ENCODE measurements at places on chromosomes 2 and 18.

DNA sequence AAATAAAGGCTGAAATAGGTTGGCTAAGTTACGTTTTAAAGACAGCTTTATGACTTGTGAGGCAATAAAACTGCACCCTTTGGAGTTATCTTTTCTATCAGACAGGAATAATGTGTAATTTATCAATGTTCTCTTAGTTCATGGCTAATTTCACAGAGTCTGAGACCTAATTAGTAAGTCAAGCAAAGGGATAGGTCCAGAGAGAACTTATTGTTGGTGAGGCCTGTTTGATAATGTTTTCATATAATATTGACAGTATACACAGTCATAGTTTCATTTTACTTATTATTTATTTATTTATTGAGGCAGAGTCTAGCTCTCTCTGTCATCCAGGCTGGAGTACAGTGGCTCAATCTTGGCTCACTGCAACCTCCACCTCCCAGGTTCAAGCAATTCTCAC, 1.9 kb upstream of the IL36RN start:
- DNase-seq = no peak

GRCh38 chr2:84701880-84702279, 179.0 kb downstream of the TRABD2A start:
- no peak for DNase-seq

DNA sequence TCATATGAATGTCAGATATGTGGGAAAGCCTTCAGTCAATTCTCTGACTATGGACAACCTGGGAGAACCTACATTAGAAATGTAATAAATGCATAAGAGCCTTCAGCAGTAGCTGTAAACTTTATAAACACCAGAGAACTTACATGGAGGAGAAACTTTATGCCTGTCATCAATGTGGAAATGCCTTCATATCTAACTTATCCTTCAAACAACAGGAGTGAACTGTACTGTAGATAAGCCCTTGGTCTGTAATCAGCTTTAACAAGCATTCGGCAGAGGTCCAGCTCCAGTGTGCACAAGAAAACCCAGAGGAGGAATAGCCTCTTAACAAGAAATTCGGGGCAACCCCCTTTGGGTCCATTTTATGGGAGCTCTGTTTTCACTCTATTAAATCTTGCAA, 14.8 kb upstream of the UXS1 start:
- DNase-seq = no peak

DNA sequence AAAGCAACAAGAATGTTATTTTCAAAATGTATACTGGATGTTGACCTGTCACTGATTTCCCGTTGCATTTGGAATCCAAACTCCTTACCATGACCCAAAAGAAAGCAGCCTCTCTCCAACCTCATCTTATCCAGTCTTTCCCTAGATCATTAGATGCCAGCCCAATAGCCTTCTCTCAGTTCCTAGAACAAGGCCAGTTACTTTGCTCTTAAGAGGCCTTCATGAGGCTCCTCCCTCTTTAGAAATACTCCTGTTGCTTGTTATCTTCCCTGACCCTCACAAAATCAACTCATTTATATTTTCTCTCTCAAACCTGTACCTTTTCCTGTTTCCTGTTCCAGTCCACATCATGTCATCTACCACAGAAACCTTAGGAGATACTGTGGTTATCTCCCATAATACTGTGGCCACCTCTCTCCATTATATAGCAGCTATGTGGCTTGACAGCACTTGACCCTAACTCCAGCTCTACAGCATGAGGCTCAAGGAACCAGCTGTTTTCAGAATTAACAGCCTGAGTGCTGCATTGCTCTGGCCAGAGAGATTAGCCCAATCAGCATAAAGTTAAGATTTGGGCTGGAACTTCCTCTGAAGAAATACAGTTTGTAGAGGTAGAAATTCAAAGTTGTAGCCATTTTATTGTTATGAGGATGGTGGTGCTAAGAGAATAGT, 22.8 kb downstream of the SRBD1 start:
- DNase-seq = no peak

GRCh38 chr2:50582164-50582563, 449.8 kb downstream of the NRXN1 start:
- DNase-seq = no peak

GRCh38 chr2:42933824-42934254, 141.5 kb upstream of the HAAO start:
- no peak for DNase-seq

- DNase-seq = no peak
These were observed 779 bp downstream of the DGKD start for GRCh38 chr2:233354971-233355574.

DNA sequence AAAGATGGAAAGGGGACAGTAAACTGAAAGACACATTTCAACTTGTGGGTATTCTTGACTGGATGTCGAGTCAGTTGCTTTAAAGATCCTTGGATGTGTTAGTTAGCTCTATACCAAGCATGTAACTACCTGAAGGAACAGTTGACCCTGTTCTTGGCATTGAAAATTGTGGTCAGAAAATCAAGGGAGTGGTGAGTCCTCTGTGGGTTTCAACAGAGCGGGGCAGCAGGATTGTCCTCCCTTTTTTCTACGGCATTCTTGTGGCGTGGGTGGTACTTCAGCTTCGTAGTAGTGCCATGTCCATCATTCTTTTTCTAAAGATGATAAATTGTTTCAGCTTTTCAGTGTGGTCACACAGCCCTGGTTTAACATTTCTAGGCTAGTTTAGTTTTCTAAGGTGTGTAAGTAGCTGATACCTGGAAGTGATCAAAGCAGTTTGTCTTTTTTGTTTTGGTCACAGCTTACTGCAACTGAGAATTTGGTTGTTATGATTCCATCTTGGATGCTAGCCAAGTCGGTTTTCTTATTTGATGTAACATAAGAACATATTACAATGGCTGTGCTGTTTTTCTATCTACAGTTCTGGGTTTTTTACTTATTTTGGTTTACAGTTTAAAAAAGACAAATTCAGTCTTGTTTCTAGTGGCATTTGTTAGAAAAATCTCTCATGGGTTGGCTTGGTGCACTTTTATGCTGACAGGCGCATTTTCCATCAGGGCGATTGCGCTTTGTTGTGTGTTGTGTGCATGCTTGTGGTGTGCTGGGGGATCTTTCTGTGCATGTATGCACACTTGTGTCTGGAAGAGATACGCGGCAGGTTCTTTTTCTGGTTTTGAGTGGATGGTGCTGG, 84.7 kb downstream of the ZNF407 start:
- DNase-seq = no peak

DNA sequence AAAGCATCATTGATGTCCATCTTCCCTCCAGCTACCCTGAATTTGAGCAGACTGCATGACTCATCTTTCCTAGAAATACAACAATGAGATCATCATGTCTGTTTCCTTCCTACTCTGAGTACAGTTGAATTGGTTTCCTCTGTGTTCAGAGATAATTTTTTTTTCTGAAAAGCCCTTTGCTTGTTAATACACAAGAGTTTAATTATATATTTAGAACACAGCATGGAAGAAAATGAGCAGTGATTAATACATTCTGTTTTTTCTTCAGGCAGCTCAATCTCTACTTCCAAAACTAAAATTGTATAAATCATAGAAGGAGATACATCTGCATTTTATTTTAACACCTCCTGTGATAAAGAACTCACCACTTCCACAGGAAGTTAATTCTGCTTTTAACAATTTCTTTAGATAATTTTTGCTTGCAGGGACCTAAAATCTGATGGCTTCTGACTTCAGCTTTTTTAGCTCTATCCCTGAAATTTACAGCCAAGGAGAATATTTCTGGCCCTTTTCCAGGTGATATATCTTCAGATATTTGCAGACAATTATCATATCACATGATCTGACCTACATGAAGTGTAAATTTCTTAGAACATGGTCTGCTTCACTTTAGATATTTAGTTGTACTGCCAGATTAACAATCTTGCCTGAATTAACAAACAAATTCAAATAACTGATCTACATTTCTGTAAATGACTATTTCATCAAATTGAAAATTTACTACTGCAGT, 249.0 kb downstream of the TRIB2 start:
- DNase-seq = no peak
